ENCODE measurements at places on chromosomes 1 and 21.

DNA sequence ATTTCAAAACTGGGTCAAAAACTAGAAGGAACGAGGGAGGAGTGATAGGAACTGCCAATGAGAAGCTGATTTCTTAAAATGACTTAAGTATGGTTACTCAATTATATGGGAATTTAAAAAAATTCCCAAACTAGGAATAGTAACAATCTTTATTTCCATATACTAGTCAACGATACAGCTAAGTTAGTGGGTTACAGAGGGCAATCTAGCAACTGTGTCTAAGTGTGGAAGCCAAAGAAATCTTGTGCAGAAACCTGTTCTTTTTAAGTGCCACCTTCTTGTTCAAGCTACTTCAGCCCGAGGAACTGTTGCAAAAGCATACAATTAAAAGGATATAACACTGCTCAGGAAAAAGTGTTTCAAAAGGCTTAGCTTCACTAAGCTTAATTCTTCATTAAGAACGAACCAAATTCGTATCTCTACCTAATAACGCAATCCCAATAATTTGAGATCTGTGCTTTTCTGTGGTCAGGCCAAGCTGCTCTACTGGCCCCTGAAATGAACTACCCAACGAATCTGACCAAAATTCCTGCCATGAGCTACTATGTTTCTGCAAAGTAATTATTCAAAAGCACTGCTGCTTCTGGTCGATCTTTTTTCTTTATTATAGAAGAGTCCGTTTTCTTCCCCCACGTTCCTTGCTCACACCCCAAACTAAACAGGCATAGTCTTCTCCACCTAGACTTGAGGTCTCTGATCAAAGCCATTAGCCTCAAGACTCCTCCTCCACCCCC, 1.8 kb downstream of the USP24 start:
- no peak for DNase-seq

- DNase-seq = no peak
These were observed 29.1 kb upstream of the ATP2B4 start for GRCh38 chr1:203597331-203598090.

DNA sequence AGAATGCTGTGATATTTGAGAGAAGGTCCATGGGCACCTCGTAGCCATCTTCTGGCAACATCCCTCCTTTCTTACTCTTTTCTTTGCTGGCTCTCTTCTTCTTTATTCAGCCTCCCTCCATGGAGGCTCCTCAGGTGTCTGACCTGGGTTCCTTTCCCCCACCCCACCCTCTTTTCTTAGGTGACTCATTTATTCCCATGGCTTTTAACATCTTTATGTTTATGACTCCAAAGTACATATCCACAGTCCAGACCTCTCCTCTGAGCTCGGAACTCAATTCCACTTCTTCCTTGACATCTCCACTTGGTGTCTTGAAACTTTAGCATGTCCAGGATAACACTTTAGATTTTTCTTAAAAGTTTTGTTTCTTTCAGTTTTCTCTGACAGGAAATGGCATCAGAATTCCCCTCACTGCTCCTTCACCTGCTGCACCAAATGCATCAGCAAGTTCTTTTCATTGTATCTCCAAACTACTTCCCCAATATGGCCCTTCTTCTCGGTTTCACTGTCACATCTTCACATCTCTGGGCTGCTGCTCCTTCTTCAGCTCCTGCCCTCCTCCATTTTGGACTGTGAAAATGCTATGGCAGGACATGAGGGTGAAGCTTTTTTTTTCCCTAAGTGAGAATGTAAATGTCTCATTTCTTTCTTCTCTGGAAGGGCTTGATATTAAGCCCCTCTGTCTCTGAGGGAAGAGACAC, 95.9 kb downstream of the GIPC2 start:
- no peak for DNase-seq

- DNase-seq = no peak
These were observed 4.1 kb downstream of the RBP7 start for GRCh38 chr1:10001016-10001665.

GRCh38 chr1:181784039-181784683, 277.4 kb downstream of the ZNF648 start:
- DNase-seq = no peak

DNA sequence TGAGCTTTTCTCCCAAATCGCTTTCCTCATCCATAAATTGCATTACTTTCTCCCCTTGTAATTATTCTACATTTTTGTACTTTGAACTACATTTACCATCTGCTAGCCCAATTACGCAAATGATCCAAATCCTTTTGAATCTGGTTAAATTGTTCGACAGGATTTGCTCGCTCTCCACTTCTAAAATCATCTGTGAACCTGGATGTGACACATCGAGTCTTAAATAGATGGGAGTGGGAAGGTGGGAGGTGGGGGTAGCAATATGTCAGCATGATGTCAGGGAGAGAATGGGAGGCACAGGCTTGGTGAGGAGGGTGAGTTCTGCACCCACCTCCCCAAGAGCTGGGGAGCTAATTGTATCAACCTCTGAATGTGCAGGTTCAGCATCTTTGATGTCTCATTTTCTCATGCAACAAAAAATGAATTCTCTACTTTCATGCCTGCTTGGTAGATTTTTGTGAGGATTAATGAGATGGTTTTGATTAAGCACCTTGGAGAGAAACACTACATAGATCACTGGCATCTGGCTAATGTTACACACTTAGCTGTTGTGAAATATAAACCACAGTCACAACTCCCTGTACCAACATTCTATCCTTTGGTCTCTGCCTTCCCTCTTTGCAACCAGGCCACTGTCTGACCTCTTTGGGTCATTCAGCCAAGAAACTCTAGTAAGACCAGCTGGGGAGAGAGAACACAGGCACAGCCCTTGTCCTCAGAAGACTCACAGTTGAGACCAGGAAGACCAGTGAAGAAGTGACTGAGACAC, 165.1 kb downstream of the DAB1 start:
- DNase-seq = no peak

- no peak for DNase-seq
These were observed 6.4 kb upstream of the E2F2 start for GRCh38 chr1:23537296-23537973.

GRCh38 chr21:21101911-21102310, 103.7 kb downstream of the NCAM2 start:
- no peak for DNase-seq

- no peak for DNase-seq
These were observed 11.4 kb downstream of the SZRD1 start for GRCh38 chr1:16378443-16378842.

DNA sequence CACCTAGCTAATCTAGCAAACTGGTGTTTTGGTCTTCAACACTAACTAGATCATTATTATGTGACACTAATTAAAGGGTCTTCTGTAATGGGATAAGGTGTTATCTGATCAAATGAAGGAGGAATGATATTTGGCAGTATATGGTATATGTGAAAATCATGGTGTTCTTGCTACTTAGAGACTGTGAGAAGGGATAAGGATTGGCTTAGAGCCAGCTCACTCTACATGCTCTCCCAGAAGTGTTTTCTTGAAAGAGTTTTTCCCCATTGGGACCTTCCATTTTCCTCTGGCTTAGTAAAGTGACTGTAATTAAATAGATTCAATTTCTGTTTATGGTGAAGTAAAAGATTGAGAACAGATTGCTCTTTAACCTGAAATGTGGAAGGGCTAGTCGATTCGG, 71.2 kb upstream of the RGL1 start:
- no peak for DNase-seq

GRCh38 chr1:39690225-39690624, 1.0 kb downstream of the HPCAL4 start:
- no peak for DNase-seq

GRCh38 chr1:65267271-65267670, 42.1 kb upstream of the DNAJC6 start:
- no peak for DNase-seq

GRCh38 chr1:191519519-191519918, 638.7 kb upstream of the RGS18 start:
- DNase-seq = no peak

- no peak for DNase-seq
These were observed 658.6 kb downstream of the AMY1C start for GRCh38 chr1:104408268-104408667.

Data from hindlimb muscle (tissue), 1 donor.